CD4-positive, alpha-beta T cell treated with Interleukin-12 subunit alpha and Interleukin-12 subunit beta, for 1 hour (primary cell): ENCODE measurements at places on chromosomes 3 and 15.

- no peak for DNase-seq
Measured at GRCh38 chr3:35644451-35644850, 5.1 kb downstream of the ARPP21 start.

DNA sequence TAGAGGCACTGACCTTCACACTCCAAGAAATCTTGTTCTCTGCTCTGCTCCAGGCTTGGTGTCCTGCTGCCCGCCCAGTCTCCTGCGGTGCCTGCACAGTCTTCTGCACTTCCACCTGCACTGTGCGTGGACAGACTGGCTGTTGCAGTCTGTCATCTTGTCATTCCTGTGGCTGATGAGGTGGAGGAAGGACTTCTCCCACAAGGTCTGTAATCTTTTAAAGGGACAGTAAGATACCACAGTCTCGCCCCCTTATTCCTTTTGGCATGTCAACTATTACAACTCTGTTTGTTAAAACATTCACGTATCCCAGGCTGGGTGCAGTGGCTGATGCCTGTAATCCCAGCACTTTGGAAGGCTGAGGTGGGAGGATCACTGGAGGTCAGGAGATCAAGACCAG is 54.1 kb upstream of the IGF2BP2 start:
- no peak for DNase-seq

DNA sequence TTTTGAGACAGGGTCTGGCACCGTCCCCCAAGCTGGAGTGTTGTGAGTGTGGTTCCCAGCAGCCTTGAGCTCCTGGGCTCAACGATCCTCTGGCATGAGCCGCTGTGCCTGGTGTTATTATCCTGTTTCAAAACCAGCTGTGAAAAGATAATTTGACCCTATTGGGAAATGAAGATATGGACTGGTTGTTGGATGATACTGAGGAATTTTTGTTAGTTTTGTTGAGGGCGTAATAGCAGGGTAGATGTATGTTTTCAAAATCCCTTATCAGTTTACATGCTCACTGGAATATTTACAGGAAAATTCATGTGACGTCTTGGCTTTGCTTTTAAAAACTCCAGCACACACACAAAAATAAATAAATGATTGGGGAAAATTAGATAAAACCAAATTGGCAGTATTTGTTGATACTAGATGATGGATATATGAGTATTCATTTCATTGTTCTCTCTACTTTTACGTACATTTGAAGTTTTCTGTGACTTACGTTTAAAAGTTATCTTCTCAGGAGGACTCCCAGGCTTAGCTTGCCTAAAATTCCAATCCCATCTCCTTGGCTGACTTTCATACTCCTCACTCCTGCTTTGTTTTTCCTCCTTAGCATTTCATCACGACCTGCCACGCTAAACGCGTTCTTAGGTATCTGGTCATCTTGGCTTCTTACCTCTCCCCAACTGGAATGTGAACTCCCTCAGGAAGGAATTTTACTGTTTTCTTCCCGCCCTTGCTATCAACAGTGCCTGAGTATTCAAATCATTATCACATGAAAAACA is 56.8 kb upstream of the TFRC start:
- DNase-seq: no peak

DNA sequence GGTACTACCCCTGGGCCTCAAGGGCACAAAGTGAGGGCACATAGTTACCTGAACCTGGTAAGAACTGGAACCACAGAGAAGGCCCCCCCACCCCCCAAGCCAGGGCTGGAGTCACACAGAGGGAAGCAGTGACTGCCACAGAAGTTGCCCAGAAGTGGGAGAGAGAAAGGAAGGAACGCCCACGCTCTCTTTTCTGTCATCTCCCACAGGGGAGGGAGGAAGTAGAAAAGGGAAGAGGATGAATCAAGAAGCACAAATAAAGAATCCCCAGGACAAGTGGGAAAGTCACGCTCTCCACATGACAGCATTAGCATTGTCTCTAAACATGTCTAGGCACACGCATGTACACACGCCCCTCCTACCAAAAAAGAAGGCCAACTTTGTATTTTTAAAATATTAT is 114.7 kb upstream of the FRMD4B start:
- DNase-seq: no peak

DNA sequence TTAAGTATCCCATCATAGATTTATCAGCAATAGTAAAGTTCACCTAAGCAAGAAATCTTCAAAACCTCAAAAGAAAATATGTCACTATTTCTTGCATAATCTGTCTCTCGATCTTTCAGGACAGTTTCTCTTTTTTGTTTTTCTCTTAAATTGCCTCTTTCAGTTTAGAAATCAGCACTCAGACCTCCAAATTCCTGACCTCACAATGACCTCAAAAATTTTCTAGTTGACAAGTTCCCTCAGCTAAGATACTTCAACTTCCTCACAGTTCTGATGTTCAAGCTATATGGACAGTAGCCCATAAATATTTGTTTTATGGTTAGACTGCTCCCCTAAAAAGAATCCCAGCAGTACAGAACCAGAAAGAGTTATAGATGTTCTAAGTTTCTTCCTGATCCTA is 24.1 kb downstream of the SLC24A5 start:
- no peak for DNase-seq

DNA sequence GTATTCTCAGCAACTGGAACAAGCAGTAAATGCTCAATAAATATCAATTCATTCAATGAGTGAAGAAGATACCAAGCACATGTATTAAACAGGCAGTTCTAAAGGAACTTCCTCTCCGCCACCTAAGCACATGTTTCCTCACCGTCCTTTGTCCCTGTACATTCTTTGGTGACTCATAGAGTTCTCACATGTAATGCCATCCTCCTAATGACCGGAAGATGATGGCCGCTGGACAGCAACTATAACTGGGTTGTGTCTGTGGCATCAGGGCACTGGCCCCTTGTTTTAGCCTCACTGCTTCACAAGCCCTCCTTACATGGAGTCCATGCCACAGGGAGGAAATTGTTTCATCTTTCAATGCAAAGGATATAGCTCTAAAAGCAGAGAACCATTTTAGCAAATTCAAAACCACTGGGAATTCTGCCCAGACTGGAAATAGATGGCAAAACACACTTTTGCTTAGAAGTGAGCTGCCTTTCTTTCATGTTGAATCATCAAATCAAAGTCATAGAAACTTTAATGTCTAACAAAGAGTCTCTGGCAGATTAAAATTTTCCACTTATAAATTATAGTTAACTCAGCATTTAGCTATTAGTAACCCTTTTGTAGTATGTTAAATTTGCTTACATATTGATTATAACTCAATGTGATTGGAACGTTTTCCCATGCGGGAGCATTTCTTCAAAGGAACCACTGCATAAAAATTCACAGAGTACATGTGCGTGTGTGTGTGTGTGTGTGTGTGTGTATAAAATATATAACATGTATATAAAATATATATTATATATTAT is 74.1 kb downstream of the GAP43 start:
- no peak for DNase-seq

DNA sequence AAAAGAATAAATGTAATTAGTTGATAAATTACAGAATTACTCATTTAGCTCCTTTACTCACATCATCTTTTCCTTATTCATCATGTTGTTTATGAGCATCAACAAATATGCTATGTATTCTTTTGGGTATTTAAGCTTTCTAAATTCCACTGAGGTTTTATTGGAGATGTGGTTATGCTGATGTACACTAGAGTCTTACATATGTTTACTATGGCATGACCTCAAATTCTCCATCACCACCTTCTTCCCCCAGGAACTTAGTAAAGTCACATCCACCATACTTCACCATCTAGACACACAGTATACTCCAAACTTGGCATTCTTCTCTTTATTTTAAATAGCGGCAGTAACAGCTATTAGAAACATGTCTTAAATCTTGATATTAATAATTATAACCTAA is 74.1 kb upstream of the MELTF start:
- DNase-seq: no peak

DNA sequence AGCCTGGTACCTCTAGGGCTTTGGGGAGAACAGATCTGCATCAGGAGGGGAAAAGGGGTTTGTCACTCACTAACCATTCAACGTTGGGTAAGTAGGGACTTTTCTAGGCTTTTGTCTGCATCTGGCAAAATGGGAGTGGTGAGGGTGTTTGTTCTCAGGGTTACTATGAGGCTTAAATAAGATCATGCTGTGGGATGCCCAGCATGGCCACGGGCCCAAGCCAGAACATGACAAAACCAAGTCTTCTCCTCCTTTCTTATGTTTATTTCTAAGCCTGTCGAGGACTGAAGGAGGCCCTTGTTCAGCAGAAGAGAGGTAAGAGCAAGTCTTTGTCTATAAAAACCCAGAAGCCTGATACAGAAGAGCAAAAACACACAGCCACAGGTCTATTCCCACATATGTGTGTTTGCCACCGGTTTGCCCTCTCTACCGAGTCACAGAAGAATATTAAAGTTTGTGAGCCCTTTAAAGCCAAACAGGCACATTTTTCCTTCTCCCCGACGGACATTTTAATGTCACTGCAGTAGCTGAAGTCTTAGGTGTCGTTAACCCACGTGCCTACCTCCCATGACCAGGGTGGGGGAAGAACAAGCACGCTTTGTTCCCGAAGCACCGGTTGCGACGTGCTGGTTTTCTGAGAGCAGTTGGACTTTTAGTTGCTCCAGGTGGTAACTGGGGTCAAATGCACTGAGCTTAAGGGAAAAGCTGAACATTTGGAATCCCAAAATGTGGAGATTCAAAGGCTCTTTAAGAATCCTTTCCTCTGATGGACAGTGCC is 72.1 kb downstream of the NOX5 start:
- DNase-seq: no peak

- no peak for DNase-seq
Measured at GRCh38 chr3:193775421-193776077, 182.5 kb downstream of the OPA1 start.

DNA sequence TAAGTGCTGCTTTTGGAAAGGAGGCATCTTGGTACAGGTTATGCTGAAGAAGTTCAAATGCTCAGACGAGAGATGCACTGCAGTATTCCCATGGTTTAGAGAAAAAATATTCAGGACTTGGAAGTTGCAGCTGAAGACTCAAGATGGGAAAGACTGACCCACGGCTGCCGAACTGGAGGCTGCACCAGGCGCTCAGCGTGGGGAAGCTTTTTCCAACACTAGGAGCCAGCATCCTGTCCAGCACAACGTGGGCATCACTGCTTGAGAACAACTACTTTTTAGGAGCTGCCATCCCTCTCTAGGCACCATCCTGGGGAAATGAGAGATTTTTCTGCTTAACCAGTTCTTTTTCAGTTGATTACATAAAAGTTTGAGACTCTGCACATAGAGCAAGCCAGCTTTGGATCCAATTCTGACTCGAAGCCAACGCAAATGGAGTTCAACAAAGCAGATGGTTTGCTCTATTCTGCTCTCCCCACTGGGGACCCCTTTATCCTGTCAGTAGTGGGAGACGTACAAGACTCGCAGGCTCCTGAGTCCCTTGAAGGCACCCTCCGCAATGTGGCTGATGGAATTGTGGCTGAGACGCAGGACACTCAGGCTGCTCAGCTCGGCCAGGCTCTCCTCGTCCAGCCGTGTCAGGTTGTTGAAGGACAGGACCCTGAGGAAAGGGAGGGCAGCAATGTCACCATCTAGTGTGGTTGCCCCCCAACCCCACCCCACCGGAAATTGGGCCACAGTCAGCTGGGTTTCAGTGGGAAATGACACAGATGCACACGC is 93.8 kb downstream of the LRIG1 start:
- no peak for DNase-seq

- no peak for DNase-seq
Measured at GRCh38 chr3:119343719-119344118, 49.5 kb downstream of the ARHGAP31 start.

GRCh38 chr3:127652246-127652995 is 20.3 kb upstream of the ABTB1 start:
- DNase-seq: peak; percentile 49

DNA sequence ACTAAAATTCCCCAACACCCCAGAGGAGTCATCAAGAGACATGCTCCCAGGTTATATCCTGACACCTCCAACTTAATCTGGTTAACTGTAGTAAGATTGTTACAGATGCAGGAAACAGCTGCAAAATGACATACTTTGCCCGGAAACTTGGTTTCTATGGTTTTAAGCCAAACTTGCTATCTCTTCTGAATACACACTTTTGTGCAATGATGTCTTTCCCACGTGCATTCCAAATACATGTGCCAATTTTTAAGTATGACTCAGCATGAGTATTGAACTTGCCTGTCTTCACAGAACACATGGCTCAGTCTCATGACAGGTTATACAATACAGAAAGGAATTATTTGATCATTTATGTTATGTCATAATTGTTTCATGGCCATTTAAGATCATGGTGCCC is 207.0 kb upstream of the DCBLD2 start:
- no peak for DNase-seq

- no peak for DNase-seq
Measured at GRCh38 chr3:188031121-188031520, 122.8 kb upstream of the LPP start.

- no peak for DNase-seq
Measured at GRCh38 chr3:123728014-123728413, 143.2 kb upstream of the HACD2 start.

DNA sequence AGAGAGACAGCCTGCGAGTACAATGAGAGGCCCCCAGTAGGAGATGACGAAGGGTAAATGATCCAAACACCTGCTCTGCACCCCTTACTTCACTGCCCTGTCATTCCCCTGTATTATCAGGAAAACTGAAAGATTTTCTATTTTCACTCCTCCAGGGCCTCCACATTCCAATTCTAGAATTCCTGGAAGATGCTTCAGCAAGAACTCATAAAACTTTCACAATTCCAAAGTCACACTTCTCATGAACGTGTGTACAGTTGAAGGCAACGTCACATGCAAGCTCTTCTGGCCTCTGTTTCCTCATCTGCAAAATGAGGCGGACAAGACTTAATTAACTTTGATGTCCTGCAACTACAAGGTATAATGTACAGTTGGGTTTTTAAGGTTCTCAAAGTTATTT is 62.8 kb upstream of the SPATA12 start:
- DNase-seq: no peak

GRCh38 chr3:4332574-4332973 is 29.4 kb downstream of the SETMAR start:
- no peak for DNase-seq

GRCh38 chr3:126850370-126851085 is 132.4 kb upstream of the PLXNA1 start:
- DNase-seq: no peak

GRCh38 chr3:177051411-177051810 is 145.9 kb downstream of the TBL1XR1 start:
- DNase-seq: no peak

- DNase-seq: no peak
Measured at GRCh38 chr3:112670824-112671223, 29.9 kb upstream of the CCDC80 start.

- no peak for DNase-seq
Measured at GRCh38 chr15:56837273-56837672, 81.2 kb upstream of the TCF12 start.

- no peak for DNase-seq
Measured at GRCh38 chr3:23406601-23407000, 203.5 kb downstream of the UBE2E2 start.

GRCh38 chr15:67066959-67067853 is 1.8 kb downstream of the SMAD3 start:
- DNase-seq: no peak

- no peak for DNase-seq
Measured at GRCh38 chr15:74240002-74240568, 4.0 kb downstream of the CCDC33 start.

GRCh38 chr3:146078031-146078430 is 83.0 kb downstream of the PLOD2 start:
- no peak for DNase-seq

GRCh38 chr3:63955830-63956545 is 43.8 kb upstream of the SCAANT1 start:
- no peak for DNase-seq
